CD4-positive, alpha-beta T cell treated with Interleukin-17A for 1 hour (primary cell): ENCODE measurements at places on chromosomes 16 and 17.

GRCh38 chr17:17155568-17155967, 50.6 kb downstream of the PLD6 start:
- no peak for DNase-seq

DNA sequence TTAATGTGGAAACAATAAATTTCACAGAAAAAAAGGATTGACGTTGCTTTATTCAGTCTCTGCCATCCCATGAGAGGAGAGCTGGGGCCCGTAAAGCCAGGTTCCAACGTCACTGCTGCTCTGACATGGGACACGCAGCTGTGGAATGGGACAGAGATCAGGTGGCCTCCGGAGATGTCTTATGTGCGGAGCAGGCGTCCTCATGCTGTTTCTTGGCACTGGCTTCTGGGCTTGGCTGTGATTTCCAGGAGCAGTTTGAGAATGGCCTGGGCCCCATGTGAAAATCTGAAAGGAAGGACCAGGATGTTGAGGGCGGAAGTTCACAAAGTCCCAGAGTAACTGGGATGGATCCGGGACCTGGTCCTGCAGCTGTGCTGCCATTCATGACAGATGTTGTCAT, 32.4 kb downstream of the NDEL1 start:
- DNase-seq: no peak

- DNase-seq: no peak
Measured at GRCh38 chr17:81515530-81516041, 3.0 kb upstream of the ACTG1 start.

DNA sequence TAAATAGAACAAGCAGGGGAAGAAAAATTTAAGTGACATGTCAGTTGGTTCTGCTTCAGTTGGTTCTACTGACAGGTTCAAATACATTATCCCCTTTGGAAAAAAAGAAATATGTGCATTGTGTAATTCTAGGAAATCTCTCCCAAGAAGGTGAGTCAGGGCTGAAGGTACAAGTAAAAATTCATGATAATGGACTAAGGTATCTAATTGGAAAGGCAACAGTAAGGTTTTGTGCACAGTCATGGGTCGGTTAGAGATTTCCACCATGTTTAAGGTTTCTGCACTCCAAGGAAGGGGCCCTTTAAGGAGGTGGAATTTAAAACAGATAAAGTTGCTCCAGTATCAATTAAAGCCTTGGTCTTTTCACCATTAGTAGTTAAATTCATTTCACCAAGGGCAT, 17.9 kb upstream of the B4GALNT2 start:
- no peak for DNase-seq

DNA sequence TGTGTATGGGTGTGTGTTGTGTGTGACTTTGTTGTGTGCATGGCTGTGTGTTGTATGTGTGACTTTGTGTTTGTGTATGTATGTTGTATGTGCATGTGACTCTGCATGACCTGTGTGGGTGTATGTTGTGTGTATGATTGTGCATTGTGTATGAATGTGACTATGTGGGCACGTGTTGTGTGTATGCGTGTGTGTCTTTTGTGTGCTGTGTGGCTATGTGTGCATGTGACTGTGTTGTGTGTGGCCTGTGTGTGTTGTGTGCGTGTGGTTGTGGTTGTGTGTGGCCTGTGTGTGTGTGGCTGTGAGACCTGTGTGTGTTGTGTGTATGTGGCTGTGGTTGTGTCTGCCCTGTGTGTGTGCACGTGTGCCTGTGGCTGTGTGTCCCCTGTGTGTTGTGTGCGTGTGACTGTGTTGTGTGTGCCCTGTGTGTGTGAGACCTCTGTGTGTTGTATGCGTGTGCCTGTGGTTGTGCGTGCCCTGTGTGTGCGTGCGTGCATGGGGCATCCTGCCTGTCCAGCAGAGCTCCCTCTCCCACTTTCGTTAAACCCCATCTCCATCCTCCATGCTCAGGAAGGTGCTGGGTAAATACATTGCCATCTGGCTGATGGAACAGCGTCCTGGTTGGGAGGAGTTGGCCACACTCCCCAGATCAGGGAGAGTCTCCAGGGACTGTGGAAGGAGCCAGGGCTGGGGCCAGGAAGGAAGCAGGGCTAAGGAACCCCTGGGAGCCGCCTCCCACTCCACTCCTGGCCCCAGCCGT, 90.1 kb upstream of the GSE1 start:
- no peak for DNase-seq
